Left renal cortex interstitium (tissue), 4 donors: ENCODE measurements at places on chromosomes 3 and 15. TPM values are rescaled to one million over a fixed set of nuclear protein-coding genes. Genes with fewer than 3 reads are reported as not detected.

ECE2 gene
- not detected for polyA plus RNA-seq

BOC gene
- 38.1 TPM for polyA plus RNA-seq

CA12 gene
- 123 TPM for polyA plus RNA-seq

C3orf80 gene
- 0.62 TPM for polyA plus RNA-seq

MINDY2 gene
- polyA plus RNA-seq: 27.2 TPM

SLC30A4 gene
- polyA plus RNA-seq: 8.3 TPM

GHSR gene
- polyA plus RNA-seq: not detected

ST8SIA2 gene
- polyA plus RNA-seq: 6.0 TPM

HRH1 gene
- 1.7 TPM for polyA plus RNA-seq

CLDN18 gene
- polyA plus RNA-seq: 0.84 TPM
